Transverse colon (tissue), 4 donors: ENCODE measurements at places on chromosomes 1 and 21. TPM values are rescaled to one million over a fixed set of nuclear protein-coding genes. Genes with fewer than 3 reads are reported as not detected.

GRCh38 chr1:198015309-198015708, 98.1 kb downstream of the LHX9 start:
- no peaks in the 10 kb centered on the region for H3K27me3 ChIP-seq
- DNase-seq, result no peak
- no peak overlapping the region for H3K27ac ChIP-seq
- H3K4me3 ChIP-seq, result no peak overlapping the region
- no peaks in the 10 kb centered on the region for H3K4me1 ChIP-seq
- no peaks in the 10 kb centered on the region for H3K36me3 ChIP-seq

- H3K4me1 ChIP-seq, result no peaks in the 10 kb centered on the region
- DNase-seq, result no peak
- H3K27ac ChIP-seq, result peak overlapping the region; percentile 21
- H3K27me3 ChIP-seq, result no peaks in the 10 kb centered on the region
Observed at GRCh38 chr1:48610628-48611542, 138.9 kb upstream of the SPATA6 start.

DNA sequence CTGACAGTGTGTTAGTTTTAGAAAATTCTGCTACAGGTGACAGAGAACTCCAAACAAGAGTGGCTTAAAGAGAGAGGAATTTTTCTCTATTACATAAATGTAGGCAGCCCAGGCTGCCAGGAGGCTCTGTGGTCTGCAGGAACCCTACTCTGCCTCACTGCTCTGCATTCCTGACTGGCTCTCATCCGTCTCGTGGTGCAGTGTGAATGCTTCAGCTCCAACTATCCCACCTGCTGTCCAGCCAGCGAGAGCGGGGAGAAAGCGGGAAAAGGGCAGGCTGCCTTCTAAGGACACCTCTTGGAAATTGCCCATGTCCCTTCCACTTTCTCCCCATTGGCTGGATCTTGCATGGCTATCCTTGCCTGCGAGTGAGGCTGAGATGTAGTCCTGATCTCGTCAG, 131.3 kb downstream of the PEX14 start:
- no peak overlapping the region for H3K4me3 ChIP-seq
- H3K27me3 ChIP-seq, result no peaks in the 10 kb centered on the region
- no peak for DNase-seq
- H3K36me3 ChIP-seq, result no peaks in the 10 kb centered on the region

DNA sequence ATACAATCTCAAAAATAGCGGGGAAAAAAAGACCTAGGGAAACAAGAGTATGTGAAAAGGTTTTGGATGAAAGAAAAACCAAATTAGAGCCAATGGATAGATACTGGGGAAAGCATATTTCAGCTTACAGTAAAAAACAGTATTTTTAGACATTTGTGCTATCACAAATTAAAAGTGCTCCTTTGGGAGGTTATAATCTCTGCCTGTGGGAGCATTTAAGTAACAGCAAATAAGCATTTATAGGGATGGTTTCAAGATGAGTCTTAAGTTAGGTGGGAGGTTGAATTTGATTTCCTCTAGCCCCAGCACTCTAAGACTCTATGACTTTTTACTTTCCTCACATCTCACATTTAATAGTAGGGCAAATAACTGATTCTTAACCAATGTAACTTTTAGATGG, 79.6 kb upstream of the SLFNL1 start:
- peaks cover 20% of the 10 kb centered on the region for H3K4me1 ChIP-seq
- H3K27me3 ChIP-seq, result no peaks in the 10 kb centered on the region
- H3K36me3 ChIP-seq, result no peaks in the 10 kb centered on the region
- H3K27ac ChIP-seq, result peak overlapping the region; percentile 53
- no peak overlapping the region for H3K4me3 ChIP-seq
- no peak for DNase-seq

- no peaks in the 10 kb centered on the region for H3K27me3 ChIP-seq
- no peak overlapping the region for H3K27ac ChIP-seq
Observed at GRCh38 chr1:192824511-192824910, 15.7 kb downstream of the RGS2 start.

GRCh38 chr21:15279482-15279881, 214.7 kb upstream of the NRIP1 start:
- H3K27me3 ChIP-seq, result no peaks in the 10 kb centered on the region
- no peak overlapping the region for H3K4me3 ChIP-seq
- no peaks in the 10 kb centered on the region for H3K4me1 ChIP-seq
- no peak for DNase-seq

Gene KLHDC7A
- total RNA-seq, result not detected

Gene INSRR
- total RNA-seq, result not detected
